ENCODE measurements at places on chromosomes 11 and 22. TPM values are rescaled to one million over a fixed set of nuclear protein-coding genes. Genes with fewer than 3 reads are reported as not detected.

Gene KCNQ1OT1
- total RNA-seq = 0.69 TPM

Gene OR4P4
- total RNA-seq = not detected

Gene DEUP1
- not detected for total RNA-seq

Gene ABCC8
- total RNA-seq = not detected

Gene MS4A6E
- total RNA-seq = not detected

Gene CDK2AP2
- total RNA-seq = 39.9 TPM

Gene PHLDA2
- total RNA-seq = 96.1 TPM

Gene B4GALNT4
- total RNA-seq = 6.4 TPM

Gene CDC42EP1
- 108 TPM for total RNA-seq

Gene SCARF2
- 72.7 TPM for total RNA-seq

Gene SEZ6L
- total RNA-seq = not detected

Gene ZNF70
- total RNA-seq = 6.0 TPM

Gene TMEM191B
- 1.1 TPM for total RNA-seq

Gene BEST1
- 0.74 TPM for total RNA-seq

Gene FGF4
- not detected for total RNA-seq

DNA sequence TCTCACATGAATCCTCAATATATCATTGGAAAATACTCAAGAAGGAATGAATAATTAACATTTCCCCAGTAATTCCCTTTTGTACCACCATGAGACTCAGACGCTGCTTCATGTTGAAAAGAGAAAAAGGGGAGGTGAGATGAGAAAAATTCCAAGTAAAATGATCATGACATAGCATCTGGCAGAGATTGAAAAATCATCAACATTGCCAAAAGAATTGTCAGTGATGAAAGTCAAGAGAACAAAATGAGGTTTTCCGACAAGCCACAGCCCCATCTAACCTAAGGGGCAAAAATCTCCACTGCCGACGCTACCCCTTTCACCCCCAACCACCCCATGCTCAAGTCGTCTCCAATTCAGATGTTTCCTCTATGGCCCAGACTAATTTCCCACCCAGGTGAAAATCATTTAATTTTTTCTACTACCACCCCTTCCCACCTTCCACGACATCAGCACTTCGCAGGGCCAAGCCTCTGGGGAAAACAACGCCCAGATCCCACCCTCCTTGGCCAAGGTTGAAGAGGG, 1.2 kb downstream of the RAB6A start:
- peak; percentile 22 for DNase-seq

- DNase-seq = peak; percentile 11
Observed at GRCh38 chr11:3894128-3894731, 38.8 kb downstream of the STIM1 start.

GRCh38 chr11:63920126-63920938, 3.4 kb upstream of the RCOR2 start:
- DNase-seq = no peak

- DNase-seq = peak; percentile 28
Observed at GRCh38 chr11:67640021-67640757, 626 bp upstream of the TBX10 start.

- peak; percentile 62 for DNase-seq
Observed at GRCh38 chr11:93652161-93652597, 9.3 kb upstream of the CEP295 start.

- DNase-seq = no peak
Observed at GRCh38 chr11:59891781-59892181, 13.2 kb downstream of the OOSP3 start.

- DNase-seq = no peak
Observed at GRCh38 chr11:114821621-114822412, 143.5 kb downstream of the NXPE2 start.

DNA sequence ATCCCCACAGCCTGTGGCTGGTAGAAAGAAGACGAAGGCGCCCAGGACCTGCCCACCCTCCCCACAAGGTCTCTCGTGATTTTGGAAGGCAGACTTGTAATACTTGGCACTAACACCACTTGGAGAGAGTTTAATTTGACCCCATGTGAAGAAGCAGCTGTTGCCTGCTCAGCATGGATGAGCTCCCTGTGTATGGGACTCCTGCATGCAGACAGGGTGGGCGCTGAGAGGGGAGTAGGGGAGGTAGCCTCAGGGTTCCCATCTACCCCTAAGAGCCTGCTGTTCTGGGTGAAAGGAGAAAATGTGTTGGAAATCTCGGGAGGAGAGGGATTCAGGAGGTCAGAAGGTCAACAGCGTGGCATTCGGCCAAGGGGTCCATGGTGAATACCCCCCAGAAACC, 625.9 kb downstream of the TBC1D22A start:
- no peak for DNase-seq

DNA sequence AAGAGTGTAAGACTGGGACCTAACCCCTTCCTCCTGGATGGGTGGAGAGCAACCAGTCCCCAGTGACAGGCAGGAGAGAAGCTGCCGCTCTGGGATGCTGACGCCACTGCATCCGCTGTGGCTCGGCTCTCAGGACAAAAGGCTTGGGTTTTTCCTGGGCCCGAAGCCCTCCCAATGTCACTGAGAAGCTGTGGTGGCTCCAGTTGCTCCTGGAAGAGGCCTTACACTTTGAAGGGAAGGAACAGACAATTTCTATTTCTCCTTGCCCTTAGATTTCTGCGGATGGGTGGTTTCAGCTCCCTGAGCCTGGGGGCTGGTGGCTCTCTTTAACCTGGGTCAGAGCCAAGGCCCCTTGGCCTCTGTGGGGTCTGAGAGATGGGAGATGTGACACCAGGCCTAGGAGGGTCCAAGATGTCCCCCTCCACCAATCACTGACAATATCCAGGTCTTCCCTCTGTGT, 21.4 kb downstream of the TPBGL start:
- no peak for DNase-seq

DNA sequence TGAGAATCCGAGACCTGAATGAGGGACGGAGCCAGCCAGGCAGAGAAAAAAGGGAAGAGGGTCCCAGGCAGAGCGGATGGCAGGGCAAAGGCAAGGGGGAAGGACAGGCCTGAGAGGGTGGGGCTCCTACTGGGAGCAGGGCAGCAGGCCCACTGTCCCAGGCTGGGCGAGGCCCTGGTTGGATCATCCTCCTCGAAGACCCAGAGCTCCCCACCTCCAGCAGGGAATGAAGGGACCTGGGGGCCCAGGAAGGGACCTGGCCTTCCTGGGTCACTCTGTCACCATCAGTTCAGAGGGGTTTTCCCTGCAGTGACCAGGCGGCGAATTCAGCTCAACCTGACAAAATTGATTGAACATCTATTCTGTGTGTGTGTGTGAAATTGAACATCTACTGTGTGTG, 4.0 kb downstream of the CD5 start:
- no peak for DNase-seq

DNA sequence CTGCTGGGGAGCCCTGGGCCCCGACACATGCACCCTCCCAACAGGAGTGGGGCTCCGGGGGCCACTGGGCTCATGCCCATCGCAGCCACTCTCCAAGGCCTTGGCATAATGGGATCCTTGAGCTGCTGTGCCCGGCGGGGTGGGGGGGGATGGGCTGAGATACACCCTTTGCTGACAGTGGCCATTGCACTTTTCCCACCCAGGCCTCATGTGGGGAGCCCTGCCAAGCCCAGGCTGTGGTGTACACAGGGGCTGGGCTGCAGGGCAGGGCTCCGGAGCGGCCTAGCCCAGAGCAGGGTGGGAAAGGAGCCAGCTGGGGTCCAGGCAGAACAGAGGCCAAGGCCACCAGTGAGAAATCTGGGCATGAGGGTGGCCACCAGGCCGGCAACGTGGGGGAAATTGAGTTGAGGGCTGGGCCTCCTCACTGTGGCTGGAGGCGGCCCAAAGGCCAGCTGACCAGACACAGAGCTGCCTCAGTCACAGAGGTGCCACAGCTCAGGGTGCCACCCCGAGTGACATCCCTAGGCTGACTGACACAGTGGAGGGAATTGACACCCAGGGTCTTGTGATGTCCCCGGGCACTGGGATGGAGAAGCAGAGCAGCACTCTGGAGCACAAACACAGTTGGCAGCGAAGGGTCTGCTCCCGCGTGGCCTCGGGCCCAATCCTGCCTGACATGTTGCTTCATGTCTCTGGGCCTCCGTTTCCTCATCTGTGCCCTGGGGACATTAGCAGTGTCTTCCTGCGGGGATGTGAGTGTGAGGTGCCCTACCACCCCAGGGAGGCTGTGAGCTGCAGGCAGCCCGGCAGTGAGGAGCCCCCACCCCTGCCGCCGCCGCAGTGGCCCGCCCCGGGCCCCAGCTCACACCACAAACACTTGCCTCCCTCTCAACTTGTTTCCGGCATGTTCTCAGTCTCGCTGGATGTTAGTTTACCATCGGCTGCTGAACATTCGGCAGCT, 30.4 kb downstream of the RTN4R start:
- no peak for DNase-seq

DNA sequence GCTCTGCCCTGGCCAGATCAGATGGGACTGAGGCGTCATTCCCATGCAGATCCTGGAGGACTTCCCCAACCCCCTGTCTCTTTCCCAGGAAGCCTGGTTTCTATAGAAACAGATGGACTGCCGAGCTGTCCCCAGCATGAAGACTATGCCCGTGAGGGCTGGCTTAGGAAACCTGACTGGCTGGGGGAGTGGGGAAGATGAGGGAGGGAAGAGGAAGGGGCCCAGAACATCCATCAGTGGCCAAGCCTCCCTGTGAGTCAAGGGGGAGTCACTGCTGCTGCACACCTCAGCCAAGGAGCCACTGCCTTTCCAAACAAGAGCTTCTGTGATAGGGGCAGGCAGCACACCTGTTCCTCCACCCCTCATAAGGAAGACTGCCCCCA, 5.8 kb downstream of the TP53I11 start:
- no peak for DNase-seq

GRCh38 chr11:16193897-16194381, 162.4 kb downstream of the SOX6 start:
- no peak for DNase-seq

DNA sequence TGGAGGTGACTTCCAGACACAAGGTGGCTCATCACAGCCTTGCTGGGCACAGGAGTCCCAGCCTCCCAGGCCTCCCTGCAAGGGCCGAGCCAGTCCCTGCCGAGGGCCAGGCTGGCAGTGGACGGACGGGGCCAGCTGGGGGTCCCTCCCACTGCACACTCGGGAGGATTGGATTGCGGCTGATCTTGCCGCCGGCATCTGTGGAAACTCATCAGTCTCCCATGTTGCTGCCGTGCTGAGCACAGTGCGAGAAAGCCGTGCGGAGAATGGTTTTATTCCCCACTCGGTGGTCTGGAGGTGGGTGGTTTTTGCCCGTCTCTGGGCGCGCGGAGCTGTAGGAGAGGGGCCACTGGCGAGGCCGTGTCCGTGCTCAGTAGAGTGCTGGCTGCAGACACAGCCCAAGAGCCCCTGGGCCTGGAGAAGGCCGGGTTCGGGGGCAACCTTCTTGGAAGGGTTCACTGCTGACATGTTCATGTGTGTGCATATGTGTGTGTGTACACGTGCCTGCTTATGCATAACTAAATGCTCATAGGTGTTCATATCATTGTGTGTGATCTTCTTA, 1246.4 kb downstream of the BRD1 start:
- DNase-seq = no peak

- peak; percentile 75 for DNase-seq
Observed at GRCh38 chr11:69518081-69518950, 36.9 kb downstream of the LINC01488 start.

- DNase-seq = peak; percentile 12
Observed at GRCh38 chr11:59710136-59710847, 3.4 kb downstream of the OR10V1 start.

GRCh38 chr11:14803846-14804245, 88.2 kb downstream of the CYP2R1 start:
- no peak for DNase-seq

DNA sequence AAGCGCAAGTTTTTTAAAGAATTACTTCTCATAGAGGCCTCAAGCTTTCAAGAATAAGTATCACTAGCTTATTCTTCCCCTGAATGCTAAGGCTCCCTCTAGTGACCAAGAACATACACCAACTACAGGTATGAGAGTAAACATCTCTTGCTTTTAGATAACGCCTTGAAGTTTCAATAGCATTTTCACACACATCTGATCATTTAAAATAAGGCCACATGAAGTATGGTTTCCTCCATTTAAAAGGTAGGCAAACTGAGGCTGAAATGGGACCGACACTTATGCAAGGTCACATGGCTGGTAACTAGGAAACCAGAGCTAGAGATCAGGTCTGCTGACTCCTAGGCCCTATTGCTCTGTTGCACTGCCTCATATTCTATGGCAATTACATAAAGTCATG, 66.5 kb downstream of the CCDC34 start:
- peak; percentile 61 for DNase-seq

DNA sequence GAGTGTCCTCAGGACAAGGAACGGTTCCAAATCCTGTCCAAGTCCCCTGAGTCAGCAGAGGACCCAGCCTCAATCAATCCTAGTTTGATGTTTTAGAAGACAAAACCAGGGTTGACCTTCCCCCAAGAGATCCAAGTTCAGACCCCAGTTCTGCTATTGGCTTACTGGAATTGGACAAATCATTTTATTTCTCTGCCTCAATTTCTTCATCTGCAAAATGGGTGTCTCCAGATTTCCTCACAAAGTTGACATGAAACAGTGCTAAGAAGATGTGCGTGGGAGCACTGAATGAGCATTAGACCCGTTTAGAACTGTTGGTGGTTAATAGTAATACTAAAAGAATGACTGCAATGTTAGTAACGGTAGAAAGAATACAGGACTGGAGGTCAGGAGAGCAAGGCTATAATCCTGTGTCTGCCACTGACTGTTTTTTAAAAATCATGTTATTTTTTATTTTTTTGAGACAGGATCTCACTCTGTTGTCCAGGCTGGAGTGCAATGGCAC, 32.8 kb upstream of the SCUBE1 start:
- peak; percentile 39 for DNase-seq

GRCh38 chr11:102458548-102458947, 6.0 kb upstream of the TMEM123 start:
- no peak for DNase-seq

DNA sequence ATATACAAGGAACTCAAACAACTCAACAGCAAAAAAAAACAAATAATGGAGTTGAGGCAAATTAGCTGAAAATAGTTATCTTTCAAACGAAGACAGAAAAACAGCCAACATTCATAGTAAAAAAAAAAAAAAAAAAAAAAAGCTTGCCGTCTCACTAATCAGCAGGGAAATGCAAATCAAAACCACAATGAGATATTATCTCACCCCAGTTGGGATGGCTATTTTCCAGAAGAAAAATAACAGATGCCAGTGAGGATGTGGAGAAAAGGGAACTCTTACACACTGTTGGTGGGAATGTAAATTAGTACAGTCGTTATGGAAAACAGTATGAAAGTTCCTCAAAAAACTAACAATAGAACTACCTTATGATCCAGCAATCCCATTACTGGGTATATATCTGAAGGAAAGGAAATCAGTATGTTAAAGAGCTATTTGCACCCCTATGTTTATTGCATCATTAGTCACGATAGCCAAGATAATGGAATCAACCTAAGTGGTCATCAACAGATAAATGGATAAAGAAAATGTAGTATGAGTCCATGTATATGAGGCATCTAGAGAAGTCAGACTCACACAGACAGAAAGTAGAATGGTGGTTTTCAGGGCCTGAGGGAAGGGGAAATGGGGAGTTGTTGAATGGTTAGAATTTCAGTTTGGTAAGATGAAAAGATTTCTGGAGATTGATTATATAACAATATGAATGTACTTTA, 56.0 kb downstream of the USP35 start:
- peak; percentile 27 for DNase-seq
